ENCODE measurements at places on chromosomes 5 and 9. TPM values are rescaled to one million over a fixed set of nuclear protein-coding genes. Genes with fewer than 3 reads are reported as not detected.
A peak's percentile ranks its signal among the peaks of the same experiment; 100 is the strongest.

- no peaks in the 10 kb centered on the region for H3K27me3 ChIP-seq
- no peak overlapping the region for H3K27ac ChIP-seq
- H3K4me1 ChIP-seq = no peaks in the 10 kb centered on the region
Measured at GRCh38 chr5:38456657-38457399, 99.6 kb downstream of the LIFR start.

GRCh38 chr5:143248391-143248790 is 155.1 kb downstream of the NR3C1 start:
- H3K27me3 ChIP-seq = no peaks in the 10 kb centered on the region
- no peak overlapping the region for H3K27ac ChIP-seq
- peaks cover 7% of the 10 kb centered on the region for H3K36me3 ChIP-seq
- no peak for DNase-seq
- no peaks in the 10 kb centered on the region for H3K4me1 ChIP-seq
- no peak overlapping the region for H3K4me3 ChIP-seq

DNA sequence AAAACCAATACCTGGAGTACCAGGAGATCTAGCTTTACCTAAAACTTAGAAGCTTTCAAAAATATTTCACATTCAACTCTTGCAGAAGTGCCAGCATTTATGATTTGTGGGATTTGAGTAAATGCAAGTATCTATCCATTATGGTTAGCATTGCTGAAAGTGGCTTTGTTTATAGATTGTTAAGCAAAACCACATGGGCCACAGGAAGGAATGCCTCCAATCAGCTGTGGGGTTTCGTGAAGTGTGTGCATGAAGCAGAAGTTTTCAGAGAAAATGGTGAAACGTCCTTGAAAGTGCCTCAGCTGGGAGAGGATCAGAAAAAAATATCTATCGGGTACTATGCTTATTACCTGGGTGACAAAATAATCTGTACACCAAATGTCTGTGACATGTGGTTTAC is 4.2 kb downstream of the LECT2 start:
- no peaks in the 10 kb centered on the region for H3K4me1 ChIP-seq
- no peaks in the 10 kb centered on the region for H3K27me3 ChIP-seq

- H3K4me3 ChIP-seq = no peak overlapping the region
- H3K27ac ChIP-seq = peak overlapping the region; percentile 34
- H3K4me1 ChIP-seq = peaks cover 22% of the 10 kb centered on the region
- no peaks in the 10 kb centered on the region for H3K27me3 ChIP-seq
- no peak for DNase-seq
Measured at GRCh38 chr9:107008011-107008410, 145.0 kb downstream of the ZNF462 start.

DNA sequence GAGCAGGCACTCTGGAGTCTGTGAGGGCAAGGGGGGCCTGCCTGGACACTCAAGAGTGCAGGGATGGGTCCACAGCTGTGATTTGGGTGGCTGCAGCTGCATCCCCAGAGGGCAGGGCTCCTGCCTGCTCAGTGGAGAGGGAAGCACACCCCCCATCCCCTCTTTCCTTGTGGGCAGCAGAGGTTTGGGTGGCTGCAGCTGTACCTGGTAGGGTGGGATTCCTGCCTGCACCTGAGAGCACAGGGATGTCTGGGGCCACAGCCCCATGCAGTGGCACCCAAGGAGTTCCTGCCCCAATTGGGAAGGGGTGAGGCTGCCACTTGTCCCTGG is 605.4 kb upstream of the FAM174A start:
- no peaks in the 10 kb centered on the region for H3K36me3 ChIP-seq
- H3K4me1 ChIP-seq = no peaks in the 10 kb centered on the region
- H3K27me3 ChIP-seq = peaks cover 4% of the 10 kb centered on the region
- no peak overlapping the region for H3K4me3 ChIP-seq

- DNase-seq = peak; percentile 17
- peak overlapping the region; percentile 94 for H3K4me3 ChIP-seq
- peaks cover 16% of the 10 kb centered on the region for H3K27me3 ChIP-seq
- no peaks in the 10 kb centered on the region for H3K36me3 ChIP-seq
Measured at GRCh38 chr9:134065612-134066419, 2.0 kb downstream of the BRD3 start.

DNA sequence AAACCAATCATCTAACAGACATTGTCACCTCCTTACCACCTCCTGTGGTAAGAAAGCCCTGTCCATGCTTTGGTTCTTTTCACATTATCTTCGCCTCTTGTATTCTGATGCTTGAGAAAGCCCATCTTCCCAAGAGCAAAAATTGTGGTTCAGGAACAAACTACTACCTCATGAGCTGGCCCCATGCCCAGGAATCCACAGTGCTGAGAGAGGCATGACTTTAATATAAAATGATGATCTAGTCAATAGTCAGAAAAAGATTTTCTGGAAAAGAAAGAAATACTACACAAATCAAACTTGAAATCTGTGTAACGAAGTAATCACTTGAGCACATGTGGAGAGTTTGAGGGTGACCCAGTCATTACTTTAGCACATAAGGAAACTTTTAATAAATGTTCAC is 94.7 kb downstream of the FGF10 start:
- peaks cover 2% of the 10 kb centered on the region for H3K27me3 ChIP-seq
- H3K4me3 ChIP-seq = no peak overlapping the region
- H3K4me1 ChIP-seq = no peaks in the 10 kb centered on the region
- H3K27ac ChIP-seq = no peak overlapping the region

DNA sequence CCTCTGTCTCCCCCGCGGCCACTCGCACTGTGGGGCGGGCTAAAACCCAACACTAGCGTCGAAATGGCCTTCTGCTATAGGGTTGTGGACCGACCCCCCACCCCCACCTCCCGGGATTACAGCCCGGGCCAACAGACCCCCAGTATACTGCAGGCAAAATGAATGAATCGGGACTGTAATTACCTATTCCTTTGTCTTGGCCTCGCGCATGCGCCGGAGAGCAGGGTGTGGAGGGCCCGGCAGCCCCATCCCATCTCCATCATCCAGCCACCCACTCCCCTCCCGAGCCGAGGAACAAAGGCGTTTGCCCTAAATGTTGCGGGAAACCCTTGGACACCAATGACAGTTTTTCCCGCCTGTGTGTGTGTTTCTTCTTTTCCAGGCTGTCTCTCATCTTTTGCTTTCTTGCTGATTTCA is 1.6 kb downstream of the BASP1 start:
- peaks cover 10% of the 10 kb centered on the region for H3K36me3 ChIP-seq
- H3K27me3 ChIP-seq = peaks cover 40% of the 10 kb centered on the region
- peaks cover 28% of the 10 kb centered on the region for H3K4me1 ChIP-seq

DNA sequence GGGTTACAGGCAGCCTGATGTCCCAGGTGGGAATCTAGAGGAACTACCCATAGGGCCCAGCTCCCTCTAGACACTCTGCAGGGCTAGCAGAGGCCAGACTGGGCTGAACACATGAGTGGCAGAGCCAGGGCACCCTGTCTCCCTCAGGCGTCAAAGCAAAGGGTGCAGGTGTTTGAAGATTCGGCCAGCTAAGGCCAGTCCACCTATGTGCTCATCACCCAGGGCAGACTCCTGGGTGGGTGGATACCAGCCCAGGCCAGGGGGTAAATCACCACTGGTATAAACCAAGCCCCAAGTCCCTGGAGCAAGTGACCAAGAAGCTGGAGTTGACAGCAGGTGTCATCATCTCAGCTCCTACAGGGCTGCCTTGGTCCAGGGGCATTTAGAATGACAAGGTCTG is 3.4 kb downstream of the CCDC180 start:
- no peaks in the 10 kb centered on the region for H3K27me3 ChIP-seq
- H3K4me1 ChIP-seq = no peaks in the 10 kb centered on the region
- H3K4me3 ChIP-seq = no peak overlapping the region

DNA sequence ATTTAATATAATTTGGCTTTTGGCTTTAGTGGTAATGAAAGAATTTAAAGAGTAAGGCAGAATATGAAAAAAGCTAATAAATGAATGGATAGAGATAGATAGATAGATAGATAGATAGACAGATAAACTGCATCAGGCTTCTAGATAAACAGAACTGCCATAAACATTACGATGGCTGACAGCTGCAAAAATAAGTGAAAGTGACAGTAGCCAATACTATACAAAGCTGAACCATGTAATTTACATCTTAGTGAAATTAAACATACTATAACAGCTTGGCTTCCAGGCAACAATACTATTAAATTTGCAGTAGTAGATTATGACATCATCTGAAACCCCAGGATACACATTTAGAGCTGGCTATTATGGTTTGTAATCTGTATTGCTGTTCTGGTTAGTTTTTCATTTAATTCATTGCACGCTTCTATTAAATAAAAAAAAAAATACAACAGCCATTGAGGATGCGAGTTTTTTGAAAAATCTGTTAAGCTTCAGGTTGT is 1354.8 kb downstream of the PTPRD start:
- no peaks in the 10 kb centered on the region for H3K36me3 ChIP-seq
- H3K4me3 ChIP-seq = no peak overlapping the region
- no peaks in the 10 kb centered on the region for H3K4me1 ChIP-seq
- no peak overlapping the region for H3K27ac ChIP-seq
- no peaks in the 10 kb centered on the region for H3K27me3 ChIP-seq

DNA sequence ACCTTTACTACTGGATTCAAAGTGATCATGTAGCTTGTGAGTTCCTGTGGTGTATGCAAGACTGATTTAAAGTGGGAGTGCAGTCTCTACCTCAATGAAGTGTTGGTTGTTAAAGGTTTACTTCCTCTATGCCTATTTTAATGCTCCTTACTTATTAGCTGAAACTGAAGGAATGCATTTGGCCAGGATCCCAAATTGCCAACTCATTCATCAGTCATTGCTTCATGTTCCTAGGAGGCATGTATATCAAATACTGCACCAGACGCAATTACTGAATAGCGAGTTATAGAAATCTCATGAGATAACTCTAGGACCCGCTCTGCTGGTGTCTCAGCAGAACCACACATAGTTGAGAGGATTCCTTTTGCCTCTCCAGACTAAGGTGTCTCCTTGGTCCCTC is 143.0 kb upstream of the RPS23 start:
- no peaks in the 10 kb centered on the region for H3K36me3 ChIP-seq
- peaks cover 8% of the 10 kb centered on the region for H3K4me1 ChIP-seq
- H3K4me3 ChIP-seq = no peak overlapping the region
- H3K27me3 ChIP-seq = no peaks in the 10 kb centered on the region
- no peak for DNase-seq
- H3K27ac ChIP-seq = no peak overlapping the region

GRCh38 chr9:131633491-131634031 is 88.2 kb downstream of the PRRT1B start:
- peak overlapping the region; percentile 79 for H3K27ac ChIP-seq
- H3K4me1 ChIP-seq = peaks cover 31% of the 10 kb centered on the region
- DNase-seq = no peak
- H3K4me3 ChIP-seq = no peak overlapping the region
- peaks cover 1% of the 10 kb centered on the region for H3K27me3 ChIP-seq

GRCh38 chr5:173884402-173885053 is 3.6 kb upstream of the CPEB4 start:
- peaks cover 12% of the 10 kb centered on the region for H3K4me1 ChIP-seq
- H3K36me3 ChIP-seq = no peaks in the 10 kb centered on the region
- H3K27me3 ChIP-seq = peaks cover 8% of the 10 kb centered on the region
- H3K27ac ChIP-seq = no peak overlapping the region
- H3K4me3 ChIP-seq = no peak overlapping the region
- DNase-seq = no peak

- H3K36me3 ChIP-seq = no peaks in the 10 kb centered on the region
- no peaks in the 10 kb centered on the region for H3K27me3 ChIP-seq
- H3K4me1 ChIP-seq = peaks cover 6% of the 10 kb centered on the region
- no peak overlapping the region for H3K27ac ChIP-seq
- no peak overlapping the region for H3K4me3 ChIP-seq
Measured at GRCh38 chr5:84227236-84227635, 157.4 kb downstream of the EDIL3 start.

GRCh38 chr5:39598661-39599248 is 174.0 kb upstream of the DAB2 start:
- H3K27ac ChIP-seq = no peak overlapping the region
- H3K4me1 ChIP-seq = no peaks in the 10 kb centered on the region
- no peaks in the 10 kb centered on the region for H3K36me3 ChIP-seq

- peaks cover 17% of the 10 kb centered on the region for H3K36me3 ChIP-seq
- DNase-seq = no peak
- H3K4me1 ChIP-seq = no peaks in the 10 kb centered on the region
- no peak overlapping the region for H3K4me3 ChIP-seq
- no peak overlapping the region for H3K27ac ChIP-seq
Measured at GRCh38 chr5:9610969-9611368, 19.2 kb downstream of the TAS2R1 start.

- H3K4me3 ChIP-seq = no peak overlapping the region
- no peak for DNase-seq
- peaks cover 20% of the 10 kb centered on the region for H3K4me1 ChIP-seq
Measured at GRCh38 chr9:4838189-4838546, 45.4 kb downstream of the RCL1 start.

DNA sequence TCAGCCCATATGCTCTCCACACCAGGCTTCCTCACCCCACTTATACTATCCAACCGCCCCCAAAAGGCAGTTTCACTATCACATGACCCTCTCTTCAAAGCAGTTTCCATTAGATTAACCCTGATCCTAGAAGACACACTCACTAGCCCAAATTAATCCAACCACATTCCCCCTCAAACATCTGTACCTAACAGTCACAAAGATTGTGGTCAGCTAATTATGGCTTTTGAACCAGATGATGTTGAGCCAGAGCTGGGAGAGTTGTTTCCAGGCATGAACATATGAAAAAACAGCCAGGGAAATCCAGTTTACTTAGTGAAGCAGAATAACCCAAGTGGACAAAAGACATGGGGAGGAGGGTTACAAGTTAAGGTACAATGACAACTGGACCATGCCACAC is 131.2 kb downstream of the SPOCK1 start:
- no peaks in the 10 kb centered on the region for H3K36me3 ChIP-seq
- no peak overlapping the region for H3K27ac ChIP-seq
- H3K4me1 ChIP-seq = peaks cover 13% of the 10 kb centered on the region
- DNase-seq = no peak
- H3K27me3 ChIP-seq = peaks cover 4% of the 10 kb centered on the region

GRCh38 chr5:154359221-154359573 is 86.6 kb upstream of the SAP30L start:
- H3K27ac ChIP-seq = no peak overlapping the region
- H3K4me1 ChIP-seq = peaks cover 26% of the 10 kb centered on the region
- H3K36me3 ChIP-seq = no peaks in the 10 kb centered on the region
- H3K27me3 ChIP-seq = peaks cover 4% of the 10 kb centered on the region
- DNase-seq = peak; percentile 32
- peak overlapping the region; percentile 44 for H3K4me3 ChIP-seq

GRCh38 chr5:133356396-133356983 is 255.9 kb downstream of the FSTL4 start:
- no peak overlapping the region for H3K27ac ChIP-seq
- no peaks in the 10 kb centered on the region for H3K36me3 ChIP-seq
- no peak overlapping the region for H3K4me3 ChIP-seq

DNA sequence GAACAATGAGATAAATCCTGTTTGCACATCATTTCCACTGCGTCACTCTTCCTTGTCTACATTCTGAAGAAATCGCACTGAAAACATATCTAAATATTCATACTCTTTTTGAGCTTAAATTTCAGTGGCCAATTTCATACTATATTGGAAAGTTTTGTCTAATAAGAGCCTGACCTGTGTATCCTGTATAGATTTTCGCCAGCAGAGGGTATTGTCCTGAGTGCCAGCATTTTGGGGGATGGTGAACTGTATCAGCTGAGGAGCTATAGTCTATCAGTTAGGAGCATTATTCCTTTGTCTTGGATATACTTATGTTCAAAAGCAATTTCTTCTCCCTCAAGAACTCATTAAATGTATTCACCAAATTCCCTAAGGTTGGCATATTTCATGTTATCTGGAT is 102.3 kb downstream of the SEMA6A start:
- H3K4me3 ChIP-seq = no peak overlapping the region
- no peak overlapping the region for H3K27ac ChIP-seq
- peaks cover 7% of the 10 kb centered on the region for H3K36me3 ChIP-seq

Gene NR6A1
- 51.0 TPM for total RNA-seq

Gene LPAR1
- 0.56 TPM for total RNA-seq

Gene DDX4
- 0.27 TPM for total RNA-seq

Gene RRAGA
- total RNA-seq = 71.8 TPM

Gene LURAP1L
- total RNA-seq = 25.6 TPM

Gene SPATA31C1
- total RNA-seq = not detected

Gene EIF4E1B
- not detected for total RNA-seq

Gene GABRA1
- total RNA-seq = not detected

Gene ABL1
- 118 TPM for total RNA-seq

Gene GPR151
- total RNA-seq = not detected

Gene OR1J2
- not detected for total RNA-seq

Data from glutamatergic neuron (in vitro differentiated cells).